ENCODE measurements at places on chromosomes 5 and 9.

- DNase-seq, result no peak
Measured at GRCh38 chr9:97504381-97505216, 3.1 kb downstream of the TMOD1 start.

- no peak for DNase-seq
Measured at GRCh38 chr5:83551821-83552220, 80.3 kb downstream of the VCAN start.

- no peak for DNase-seq
Measured at GRCh38 chr9:101027733-101028345, 688 bp upstream of the PLPPR1 start.

- DNase-seq, result no peak
Measured at GRCh38 chr5:120368923-120369715, 95.0 kb upstream of the PRR16 start.

- no peak for DNase-seq
Measured at GRCh38 chr9:72844440-72844768, 108.4 kb downstream of the ALDH1A1 start.

- peak; percentile 85 for DNase-seq
Measured at GRCh38 chr5:373710-374602, 52.4 kb downstream of the AHRR start.

- no peak for DNase-seq
Measured at GRCh38 chr5:149838881-149839739, 105.5 kb downstream of the PDE6A start.

DNA sequence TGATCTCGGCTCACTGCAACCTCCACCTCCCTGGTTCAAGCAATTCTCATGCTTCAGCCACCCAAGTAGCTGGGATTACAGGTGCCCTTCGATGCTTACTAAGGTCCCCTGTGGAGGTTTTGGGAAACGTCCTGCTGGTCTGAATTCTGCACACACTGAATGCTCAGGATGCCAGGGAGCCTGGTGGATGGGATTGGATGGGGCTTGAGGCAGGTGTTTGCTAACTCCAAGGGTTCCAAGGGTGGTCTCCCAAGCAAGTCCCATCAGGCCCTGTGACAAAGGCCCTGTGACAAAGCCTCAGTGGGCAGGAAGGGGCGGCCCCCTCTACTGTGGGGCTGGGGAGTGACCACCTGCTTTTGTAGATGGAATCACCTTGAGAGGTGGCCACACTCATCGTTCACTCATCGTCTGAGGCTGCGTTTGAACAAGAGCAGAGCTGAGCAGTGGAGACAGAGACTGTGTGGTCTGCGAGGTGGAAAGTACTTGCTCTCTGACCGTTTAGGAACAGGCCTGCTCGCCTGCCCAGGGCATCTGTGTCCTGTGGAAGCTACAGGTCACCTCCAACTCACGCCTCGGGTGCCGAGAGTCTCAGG, 40.2 kb downstream of the MRPL36 start:
- DNase-seq, result no peak

DNA sequence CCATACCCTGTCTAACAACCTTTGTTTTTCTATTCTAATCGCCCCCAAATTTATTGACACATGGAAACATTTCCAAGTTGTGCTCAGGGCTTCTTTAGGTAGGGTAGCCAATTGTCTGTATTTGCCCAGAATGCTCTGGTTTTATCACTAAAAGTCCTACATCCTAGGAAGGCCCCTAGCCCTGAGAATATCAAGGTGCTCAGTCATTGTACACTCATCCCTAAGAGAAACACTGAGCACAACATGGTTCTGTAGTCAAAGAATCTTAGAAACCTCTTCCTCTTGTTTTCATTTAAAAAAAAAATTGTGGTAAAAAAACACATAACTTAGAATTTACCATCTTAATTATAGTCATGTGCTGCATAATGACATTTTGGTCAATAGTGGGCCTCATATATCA, 69.0 kb upstream of the BASP1 start:
- no peak for DNase-seq

DNA sequence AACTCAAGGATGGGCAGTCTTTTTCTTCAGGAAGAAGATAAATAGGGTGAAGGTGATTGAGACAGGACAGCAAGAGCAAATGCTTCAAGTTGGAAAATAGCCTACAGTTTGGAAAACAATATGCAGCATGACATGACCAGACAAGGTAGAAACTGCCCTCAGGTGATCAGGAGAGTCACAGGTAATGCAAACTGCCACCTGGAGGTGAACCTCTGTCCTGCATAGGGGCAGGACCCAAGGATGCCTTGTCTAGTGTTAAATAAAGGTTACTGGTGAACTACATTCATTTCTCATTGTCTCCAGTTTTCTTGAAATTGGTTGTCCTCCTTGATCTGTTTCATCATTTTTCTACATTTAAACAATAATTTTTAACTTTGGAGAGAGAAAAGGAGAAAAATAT, 232.1 kb downstream of the SEMA5A start:
- no peak for DNase-seq

Measured in iPS-NIHi11 (cell line).